ENCODE measurements at places on chromosomes 4 and X.

DNA sequence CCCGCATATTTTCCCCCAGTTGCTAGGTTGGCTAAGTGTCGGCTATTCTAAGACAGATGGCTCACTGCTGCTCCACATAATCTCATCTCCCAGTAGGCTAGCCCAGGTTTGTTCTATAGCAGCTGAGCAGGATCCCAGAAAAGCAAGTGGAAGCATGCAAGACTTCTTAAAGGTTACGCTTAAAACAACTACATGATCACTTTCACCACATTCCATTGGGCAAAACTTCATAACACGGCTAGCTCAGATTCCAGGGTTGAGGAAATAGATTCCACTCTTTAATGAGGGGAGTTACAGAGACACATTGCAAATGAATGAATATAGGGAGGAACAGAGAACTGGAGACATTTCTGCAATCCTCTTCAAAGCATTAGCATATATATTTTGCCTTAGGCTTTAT lies 12.9 kb upstream of the RAB33B start:
- no peak for DNase-seq

GRCh38 chr4:26032142-26032541 lies 118.1 kb downstream of the SMIM20 start:
- no peak for DNase-seq

DNA sequence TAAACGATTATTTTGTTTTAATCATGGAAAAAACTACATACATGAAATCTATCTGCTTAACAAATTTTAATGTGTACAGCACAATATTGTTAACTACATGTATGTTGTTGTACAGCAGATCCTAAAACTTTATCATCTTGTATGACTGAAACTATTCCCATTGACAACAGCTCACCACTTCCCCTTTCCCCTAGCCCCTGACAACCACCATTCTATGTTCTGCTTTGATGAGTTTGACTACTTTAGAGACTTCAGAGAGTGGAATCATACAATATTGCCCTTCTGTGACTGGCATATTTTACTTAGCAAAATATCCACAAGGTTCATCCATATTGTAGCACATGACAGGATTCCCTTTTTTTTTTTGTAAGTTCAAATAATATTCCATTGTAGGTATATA lies 185.9 kb downstream of the CFAP299 start:
- no peak for DNase-seq

DNA sequence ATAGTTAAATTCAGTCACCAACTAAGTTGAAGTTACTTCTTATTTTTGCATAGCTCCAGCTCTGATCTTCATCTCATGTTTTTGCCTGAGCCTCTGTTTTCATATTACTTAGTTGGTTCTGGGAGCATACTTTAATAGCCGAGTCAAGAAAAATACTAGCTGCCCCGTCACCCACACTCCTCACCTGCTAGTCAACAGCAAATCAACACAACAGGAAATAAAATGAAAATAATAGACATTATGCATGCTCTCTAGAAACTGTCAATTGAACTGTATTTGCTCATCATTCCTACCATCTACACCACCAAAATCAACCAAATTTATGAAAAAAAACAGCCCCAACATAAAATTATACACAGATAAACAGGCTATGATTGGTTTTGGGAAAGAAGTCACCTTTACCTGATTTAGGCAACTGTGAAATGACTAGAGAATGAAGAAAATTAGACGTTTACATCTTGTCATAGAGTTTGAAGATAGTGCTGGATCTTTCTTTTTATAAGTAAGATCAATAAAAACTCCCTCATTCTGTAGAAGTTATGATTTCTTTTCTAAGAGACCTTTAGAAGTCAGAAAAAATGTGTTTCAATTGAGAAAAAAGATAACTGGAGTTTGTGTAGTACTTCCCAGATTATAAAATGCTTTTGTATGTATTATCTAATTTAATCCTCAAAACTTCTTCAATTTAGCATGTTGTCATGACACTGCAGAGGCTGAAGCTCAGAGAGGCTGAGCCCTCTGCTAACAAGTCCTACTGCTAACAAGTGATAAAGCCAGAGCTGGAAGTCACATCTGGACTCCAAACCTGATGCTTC lies 7.0 kb downstream of the ALB start:
- no peak for DNase-seq

GRCh38 chrX:149398027-149398426 lies 107.1 kb downstream of the IDS start:
- no peak for DNase-seq

GRCh38 chr4:17941731-17942130 lies 79.8 kb downstream of the LCORL start:
- no peak for DNase-seq
